NCI-H2081 treated with DMSO at 0.1 percent for 48 hours (cell line): ENCODE measurements at places on chromosomes 2 and 18.

- no peak for DNase-seq
Observed at GRCh38 chr18:47604021-47604420, 326.4 kb downstream of the SMAD2 start.

DNA sequence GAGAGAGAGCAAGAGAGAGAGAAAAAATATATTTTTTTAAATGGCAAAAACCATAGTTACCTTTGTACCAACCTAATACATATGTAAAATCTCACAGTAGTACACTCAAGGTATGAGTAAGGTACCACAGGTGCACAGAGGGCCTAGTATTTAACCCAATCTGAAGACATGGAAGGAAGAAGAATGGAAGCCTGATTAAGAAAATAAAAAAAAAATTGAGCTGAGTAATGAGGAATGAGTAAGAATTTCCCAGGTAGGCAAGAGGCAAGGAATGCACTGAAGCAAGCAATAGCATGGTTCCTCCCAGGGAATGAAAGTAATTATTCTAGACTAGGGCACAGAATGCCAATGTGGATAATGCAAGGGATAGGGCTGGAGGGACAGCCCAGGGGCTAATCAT, 294.2 kb downstream of the FIGN start:
- DNase-seq = no peak

GRCh38 chr18:52045946-52046675, 293.9 kb upstream of the DCC start:
- no peak for DNase-seq

DNA sequence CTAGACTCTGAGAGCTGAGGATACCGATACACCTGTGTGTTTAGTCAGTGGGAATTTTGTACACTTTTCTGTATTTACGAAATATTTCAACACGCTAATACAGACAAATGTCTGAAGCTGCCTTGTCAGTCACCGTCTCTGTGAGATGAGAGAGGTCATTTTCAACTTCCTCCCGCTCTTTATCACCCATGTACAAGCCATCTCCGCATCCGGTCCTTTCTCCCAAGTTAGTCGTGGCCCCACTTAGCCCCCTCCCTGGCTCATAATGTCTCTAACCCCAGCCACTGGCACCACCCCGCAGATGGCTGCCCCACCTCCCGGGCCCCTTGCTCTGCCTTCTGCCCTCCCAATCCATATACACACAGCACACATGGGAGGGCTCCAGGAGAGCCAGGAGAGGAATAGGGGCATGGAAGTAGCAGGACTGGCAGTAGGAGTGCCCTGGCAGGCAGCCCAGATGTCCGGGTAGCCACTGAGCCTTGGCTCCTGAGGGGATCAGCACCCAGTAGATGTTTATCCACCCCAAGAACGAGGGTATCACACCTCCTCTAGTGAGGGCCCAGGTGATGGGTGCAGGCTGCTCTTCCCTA, 2.0 kb upstream of the RUFY4 start:
- DNase-seq = no peak

DNA sequence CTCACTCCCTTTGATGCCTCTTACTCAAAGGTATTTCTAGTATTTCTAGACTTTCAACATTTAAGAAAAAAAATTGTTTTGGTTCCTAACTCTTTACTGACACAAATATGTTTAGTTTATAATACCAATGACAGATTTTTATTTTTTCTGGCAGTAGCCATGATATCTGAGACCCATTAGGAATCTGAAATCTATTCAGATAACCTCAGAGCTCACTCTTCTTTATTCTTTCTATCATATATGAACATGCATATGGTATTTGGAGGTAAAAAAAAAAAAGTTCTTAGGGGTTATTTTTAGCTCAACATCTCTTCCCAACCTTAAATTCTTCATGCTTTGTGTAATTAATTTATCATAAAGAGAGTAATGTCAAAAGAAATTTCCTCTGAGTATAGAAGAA, 465.5 kb downstream of the CDH2 start:
- DNase-seq = no peak

GRCh38 chr18:68840554-68841263, 42.8 kb downstream of the CCDC102B start:
- DNase-seq = no peak

GRCh38 chr2:231144896-231145295, 20.1 kb upstream of the HTR2B start:
- no peak for DNase-seq

DNA sequence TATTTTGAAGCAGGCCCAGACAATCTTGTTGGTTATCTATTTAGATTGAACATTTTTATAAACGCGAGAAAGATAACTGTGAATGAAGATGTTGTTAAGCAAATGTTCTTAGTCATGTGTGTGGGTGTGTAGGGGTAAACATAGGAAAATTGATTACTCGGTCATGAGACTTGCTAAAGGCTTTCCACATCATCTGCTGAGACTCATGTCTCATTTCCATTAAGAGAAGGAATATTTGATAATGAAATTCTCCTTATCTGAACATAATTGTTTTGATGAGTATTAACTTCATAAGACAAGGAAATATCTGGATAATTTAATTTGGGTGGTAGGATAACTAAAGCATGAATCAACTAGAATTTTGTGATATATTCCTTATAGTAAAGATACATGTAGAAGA, 19.7 kb downstream of the CCDC102B start:
- no peak for DNase-seq

DNA sequence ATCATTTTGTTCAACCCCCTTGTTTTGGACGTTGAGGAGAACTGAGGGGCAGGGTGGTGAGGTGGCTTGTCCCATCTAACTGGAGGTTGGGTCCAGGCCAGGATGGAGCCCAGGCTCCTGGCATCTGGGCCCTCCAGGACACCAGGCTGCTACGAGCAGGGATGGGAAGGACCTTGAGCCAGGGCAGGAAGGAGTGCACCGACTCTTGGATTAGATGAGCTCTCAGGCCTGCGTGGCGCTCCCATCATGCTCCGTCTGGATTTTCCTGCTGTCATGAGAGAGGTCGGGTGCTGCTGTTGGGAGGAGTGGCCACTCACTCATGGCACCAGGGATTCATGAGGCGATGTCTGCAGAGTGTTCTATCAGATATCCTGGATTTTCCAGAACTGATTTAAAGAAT, 18.3 kb upstream of the ALLC start:
- DNase-seq = no peak

DNA sequence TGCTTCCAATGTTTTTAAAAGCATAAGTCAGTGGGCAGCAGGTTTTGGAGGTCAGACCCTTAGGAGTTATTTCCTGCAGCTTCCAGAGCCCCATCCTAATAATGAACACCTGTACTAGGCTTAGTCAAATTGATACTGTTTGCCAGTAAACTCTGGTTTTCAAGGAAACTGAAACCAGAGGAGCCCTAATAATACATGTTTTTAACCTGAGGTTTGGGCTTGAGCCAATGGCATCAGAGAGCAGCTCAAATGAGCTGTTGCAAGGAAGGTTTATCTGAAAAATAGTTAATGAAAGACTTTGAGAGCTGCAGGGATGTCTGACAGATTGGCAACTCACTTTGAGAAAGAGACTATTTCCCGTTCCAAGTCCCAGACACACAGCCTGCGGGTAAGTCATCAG, 54.6 kb downstream of the DCC start:
- DNase-seq = no peak

GRCh38 chr2:147850838-147851237, 6.0 kb downstream of the ACVR2A start:
- no peak for DNase-seq

DNA sequence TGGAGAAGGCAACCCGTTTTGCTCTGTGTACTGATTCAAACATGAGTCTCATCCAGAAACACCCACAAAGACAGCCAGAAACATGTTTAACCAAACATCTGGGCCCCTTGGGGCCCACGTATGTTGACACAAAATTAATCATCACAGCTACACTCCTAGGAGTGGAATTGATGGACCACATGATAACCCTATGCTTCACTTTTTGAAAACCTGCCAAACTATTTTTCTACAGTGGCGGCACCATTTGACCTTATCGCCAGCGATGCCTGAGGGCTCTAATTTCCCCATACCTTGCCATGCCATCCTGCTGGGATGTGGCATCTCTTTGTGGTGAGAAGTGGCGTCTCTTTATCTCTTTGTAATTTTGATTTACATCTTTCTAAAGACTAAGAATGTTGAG, 38.5 kb downstream of the PSMG2 start:
- peak; percentile 7 for DNase-seq

- no peak for DNase-seq
Observed at GRCh38 chr18:47403317-47403716, 151.9 kb upstream of the SKOR2 start.

DNA sequence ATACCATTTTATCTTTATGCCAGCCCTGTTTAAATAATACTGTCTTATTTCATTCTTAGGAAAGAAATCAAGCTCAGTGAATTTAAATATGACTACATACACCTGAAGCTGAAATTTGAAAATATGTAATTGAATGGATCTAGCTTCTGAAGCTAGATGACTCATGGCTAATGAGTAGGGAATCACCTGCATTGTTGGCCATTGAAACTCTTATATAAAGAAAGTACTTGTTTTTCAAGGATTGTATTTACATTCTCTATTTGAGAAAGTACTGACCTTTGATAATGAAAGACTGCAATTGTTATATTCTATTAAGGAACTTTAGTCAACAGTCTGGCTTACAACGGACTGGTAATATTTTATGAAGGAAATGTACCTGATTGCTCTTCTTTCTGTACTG, 346.7 kb upstream of the LRATD1 start:
- no peak for DNase-seq

DNA sequence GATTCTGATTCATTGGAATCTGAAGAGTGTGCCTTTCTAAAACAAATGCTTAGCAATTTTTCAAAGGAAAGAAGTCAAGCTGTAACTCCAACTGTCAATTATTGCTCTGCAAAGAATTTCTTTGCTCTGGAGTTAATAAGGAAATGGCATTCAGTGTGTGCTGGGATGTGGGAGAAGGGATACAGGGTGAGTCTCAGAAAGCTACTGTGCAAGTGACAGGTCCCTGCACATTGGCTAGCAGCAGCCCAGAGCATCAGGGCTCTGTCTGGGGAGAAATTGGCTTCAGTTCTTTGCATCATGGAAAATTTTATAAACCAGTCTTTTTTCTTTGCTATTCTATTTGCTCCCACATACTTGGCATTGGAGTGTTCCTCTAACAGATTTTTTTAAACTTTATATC, 1.1 kb upstream of the SYT4 start:
- DNase-seq = no peak

DNA sequence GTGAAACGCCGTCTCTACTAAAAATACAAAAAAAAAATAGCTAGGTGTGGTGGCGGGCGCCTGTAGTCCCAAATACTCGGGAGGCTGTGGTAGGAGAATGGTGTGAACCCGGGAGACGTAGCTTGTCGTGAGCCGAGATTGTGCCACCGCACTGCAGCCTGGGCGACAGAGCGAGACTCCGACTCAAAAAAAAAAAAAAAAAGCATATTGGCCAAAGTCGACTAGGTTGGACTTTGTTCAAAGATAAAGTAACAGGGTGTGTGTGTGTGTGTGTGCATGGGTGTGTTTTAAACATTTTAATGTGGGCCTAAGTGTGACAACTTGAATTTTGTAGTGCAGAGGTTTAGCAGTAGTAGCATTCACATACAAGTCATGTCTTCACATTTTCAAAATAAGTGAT, 11.7 kb downstream of the GEMIN6 start:
- DNase-seq = no peak

DNA sequence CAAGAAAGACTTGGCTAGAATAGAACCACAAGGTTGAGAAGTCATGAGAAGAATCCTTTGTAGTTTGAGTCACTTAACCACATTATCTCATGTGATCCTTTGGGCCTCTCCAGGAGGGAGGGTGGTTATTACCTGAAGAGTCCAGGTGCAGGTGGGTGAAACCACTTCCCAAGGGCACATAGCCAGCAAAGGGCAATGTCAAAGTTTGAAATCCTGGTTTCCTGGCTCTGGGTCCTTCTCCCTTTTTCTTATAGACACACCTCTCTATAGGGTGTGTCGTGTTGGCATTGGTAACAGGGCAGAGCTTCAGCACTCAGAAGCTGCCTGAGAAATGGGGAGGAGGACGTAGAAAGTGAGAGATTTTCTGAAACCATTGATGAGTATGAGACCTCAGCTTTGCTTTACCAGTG, 137.9 kb downstream of the MGAT5 start:
- no peak for DNase-seq

DNA sequence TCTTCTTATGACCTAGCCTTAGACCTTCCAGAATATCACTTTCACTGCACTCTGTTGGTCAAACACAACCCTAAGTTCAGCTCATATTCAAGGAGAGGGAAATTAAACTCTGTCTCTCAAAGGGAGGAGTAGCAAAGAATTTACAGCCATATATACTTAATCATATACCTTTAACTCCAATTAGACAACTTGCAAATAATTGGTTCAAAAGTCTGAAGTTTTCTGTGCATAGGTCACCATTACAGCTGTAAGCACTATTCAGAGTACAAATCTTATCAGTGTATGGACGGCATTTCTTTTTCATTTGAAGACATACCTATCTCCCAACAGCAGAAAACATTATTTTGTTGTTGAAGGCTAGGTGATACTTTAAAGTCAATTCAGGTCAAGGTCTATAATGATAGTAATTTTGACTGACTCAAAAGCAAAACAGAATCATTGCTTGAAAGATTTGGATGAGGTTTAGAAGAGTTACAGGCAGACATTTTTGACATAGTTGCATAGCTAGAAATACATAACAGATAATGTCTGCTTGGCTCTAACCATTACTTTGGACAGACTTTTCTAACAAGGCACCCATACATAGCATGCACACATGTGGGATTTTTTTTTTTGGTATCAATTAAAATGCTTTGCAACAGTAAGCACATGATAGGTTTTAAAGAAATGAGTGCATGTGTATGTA, 131.5 kb downstream of the CPS1 start:
- no peak for DNase-seq

GRCh38 chr2:43040084-43040854, 186.1 kb downstream of the ZFP36L2 start:
- DNase-seq = no peak

DNA sequence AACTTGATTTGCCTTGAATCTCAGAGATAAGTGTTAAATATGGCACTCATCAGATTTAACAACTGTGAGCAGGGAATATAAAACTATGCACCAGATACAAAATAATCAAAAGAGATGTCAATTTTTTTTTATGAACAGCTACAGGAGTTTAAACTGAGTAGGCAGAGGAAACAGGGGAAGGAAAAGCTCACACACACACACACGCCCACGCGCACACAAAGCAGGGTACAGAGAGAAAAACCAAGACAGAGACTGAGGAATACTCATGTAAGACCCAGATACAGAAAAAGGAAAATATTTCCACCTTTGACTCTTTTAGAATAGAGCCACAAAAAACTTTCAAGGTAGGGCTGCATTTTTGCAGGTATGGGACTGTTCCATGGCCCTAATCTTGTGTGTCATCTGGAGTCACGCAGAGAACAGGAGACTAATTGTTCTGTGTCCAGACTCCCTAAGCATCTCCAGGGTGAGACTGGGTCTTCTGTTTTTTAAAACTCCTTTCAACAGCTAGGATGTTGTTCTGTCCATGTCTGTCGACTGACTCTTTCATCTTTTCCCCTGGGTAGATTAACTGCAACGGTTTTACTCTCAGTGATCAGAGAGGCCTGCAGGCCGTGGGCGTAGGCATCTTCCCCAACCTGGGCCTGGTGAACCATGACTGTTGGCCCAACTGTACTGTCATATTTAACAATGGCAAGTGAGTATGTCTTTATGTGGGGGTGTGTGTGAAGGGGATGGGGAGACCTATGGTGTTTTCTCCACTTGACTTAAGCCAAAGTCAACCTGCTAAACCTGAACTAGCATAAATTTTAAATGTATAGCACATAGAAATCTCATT, 23.0 kb downstream of the SMYD1 start:
- DNase-seq = no peak
